Activated CD4-positive, alpha-beta T cell treated with anti-CD3 and anti-CD28 coated beads, Interleukin-2, amount 50 U/mL, for 24 hours (primary cell): ENCODE measurements at places on chromosomes 2 and 18.

DNA sequence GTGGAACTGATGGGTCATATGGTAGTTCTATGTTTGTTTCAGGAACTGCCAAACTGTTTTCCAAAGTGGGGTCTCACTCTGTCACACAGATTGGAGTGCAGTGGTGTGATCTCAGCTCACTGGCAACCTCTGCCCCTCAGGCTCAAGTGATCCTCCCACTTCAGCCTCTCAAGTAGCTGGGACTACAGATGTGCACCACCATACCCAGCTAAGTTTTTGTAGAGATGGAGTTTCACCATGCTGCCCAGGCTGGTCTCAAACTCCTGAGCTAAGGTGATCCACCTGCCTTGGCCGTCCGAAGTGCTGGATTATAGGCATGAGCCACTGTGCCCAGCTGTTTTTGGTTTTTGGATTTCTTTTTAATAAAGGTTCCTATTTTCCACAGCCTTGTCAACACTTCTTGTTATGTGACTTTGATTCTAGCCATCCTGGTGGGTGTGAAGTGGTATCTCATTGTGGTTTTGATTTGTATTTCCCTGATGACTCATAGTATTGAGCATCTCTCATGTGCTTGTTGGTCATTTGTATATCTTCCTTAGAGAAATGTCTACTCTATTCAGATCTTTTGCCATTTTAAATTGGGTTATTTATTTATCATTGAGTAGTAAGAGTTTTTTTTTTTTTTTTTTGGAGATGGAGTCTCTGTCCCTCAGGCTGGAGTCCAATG is 22.8 kb downstream of the NPC1 start:
- DNase-seq, result no peak

GRCh38 chr18:33706391-33706790 is 128.4 kb downstream of the ASXL3 start:
- DNase-seq, result no peak

DNA sequence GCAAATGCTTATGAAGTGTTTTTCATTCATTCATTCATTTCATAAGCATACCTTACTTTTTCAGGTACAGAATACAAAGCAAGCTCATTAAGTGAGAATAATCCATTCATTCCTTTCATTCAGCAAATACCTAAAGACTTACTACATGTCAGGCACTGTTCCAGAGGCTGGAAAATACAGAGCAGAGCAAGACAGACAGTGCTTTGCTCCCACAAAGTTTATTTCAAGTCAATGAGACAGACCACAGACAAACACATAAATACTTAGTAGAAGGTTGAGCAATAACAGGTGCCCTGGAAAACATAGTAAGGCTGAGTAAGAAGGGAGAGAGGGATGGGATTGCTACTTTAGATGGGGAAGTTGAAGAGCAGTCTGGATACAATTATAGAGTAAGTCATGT is 309.8 kb downstream of the C1D start:
- no peak for DNase-seq

- DNase-seq, result no peak
Observed at GRCh38 chr2:239418918-239419317, 18.1 kb upstream of the HDAC4 start.

- no peak for DNase-seq
Observed at GRCh38 chr2:162430323-162430722, 86.4 kb downstream of the GCA start.

DNA sequence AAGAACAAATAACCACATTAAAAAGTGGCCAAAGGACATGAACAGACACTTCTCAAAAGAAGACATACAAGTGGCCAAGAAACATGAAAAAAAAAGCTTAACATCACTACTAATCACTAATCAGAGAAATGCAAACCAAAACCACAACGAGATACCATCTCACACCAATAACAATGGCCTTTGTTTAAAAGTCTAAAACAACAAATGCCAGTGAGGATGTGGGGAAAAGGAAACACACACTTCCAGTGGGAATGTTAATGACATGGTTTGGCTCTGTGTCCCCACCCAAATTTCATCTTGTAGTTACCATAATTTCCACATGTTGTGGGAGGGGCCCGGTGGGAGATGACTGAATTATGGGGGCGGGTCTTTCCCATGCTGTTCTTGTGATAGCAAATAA is 147.1 kb downstream of the GALNT1 start:
- DNase-seq, result no peak

- no peak for DNase-seq
Observed at GRCh38 chr2:227706859-227707258, 11.0 kb downstream of the SLC19A3 start.
